ENCODE measurements at places on chromosomes 5 and 9. TPM values are rescaled to one million over a fixed set of nuclear protein-coding genes. Genes with fewer than 3 reads are reported as not detected.

DNA sequence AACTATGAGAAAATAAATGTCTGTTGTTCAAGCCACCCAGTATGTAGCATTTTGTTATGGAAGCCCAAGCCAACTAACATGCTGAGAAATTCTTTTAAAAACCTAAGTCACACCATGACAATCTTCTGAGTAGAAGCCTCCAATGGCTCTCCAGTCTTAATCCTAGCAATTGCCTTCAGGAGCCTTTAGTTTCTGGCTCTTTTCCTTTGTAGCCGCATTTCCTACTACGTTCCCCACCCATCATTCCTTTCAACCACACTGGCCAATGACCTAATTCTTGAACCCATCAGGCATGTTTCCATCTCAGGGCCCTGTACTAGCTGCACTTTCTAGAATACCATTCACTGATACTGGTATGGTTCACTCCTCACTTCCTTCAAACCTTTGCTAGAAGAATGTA is 2.1 kb upstream of the MRPS30 start:
- DNase-seq, result no peak

- no peak for DNase-seq
Measured at GRCh38 chr9:73001860-73002259, 49.0 kb upstream of the ALDH1A1 start.

- no peak for DNase-seq
Measured at GRCh38 chr9:15293804-15294316, 13.2 kb downstream of the TTC39B start.

PCDHB5 gene
- 6.5 TPM for total RNA-seq

NR3C1 gene
- 36.0 TPM for total RNA-seq

CNTNAP3 gene
- total RNA-seq, result 8.2 TPM

DNA sequence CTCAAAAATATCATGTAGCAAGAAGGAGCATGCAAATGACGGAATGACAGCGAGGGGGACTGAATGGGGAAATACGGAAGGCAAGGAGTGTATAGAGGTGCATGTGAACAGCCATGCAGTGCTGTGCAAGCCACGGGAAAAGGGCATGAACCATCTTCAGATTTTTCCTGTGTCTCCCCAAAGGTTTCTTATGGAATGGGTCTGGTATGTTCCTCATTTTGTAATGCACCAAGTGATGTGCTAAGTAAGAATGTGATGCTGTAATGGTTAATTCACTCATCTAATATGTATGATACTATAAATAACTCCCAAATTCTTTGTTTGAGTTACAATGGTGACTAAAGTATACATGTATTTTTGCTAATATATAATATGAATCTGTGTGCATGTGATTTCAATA is 99.0 kb upstream of the DAB2 start:
- no peak for DNase-seq

DNA sequence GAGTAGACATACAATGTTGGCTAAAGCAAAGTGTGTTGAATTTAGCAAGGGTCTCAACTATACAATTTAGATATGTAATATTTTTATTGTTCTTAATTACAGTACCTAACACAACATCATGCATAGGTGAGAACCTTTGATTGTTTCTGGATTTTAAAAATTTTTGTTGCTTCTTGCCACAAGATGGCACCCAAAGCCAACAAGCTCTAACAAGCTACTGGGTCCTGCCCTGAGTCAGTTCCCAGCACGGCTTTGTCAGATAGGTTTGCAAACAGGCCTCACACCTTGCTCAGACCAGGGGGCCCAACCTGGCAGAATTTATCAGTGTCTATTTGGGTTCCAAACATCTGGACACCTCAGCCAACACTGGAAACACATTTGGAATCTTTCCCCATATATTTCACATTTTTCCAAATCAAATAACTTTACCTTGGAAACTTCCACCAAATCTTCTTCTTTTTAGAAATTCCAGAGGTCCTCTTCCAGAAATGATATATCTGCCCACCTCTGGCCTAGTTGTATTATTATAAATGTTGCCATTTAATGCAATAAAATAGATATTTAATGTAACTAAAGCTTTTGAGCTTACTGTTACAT is 49.5 kb upstream of the EGFLAM start:
- no peak for DNase-seq

- no peak for DNase-seq
Measured at GRCh38 chr9:129615407-129616285, 5.3 kb downstream of the C9orf50 start.

RAD50 gene
- total RNA-seq, result 34.6 TPM

DNA sequence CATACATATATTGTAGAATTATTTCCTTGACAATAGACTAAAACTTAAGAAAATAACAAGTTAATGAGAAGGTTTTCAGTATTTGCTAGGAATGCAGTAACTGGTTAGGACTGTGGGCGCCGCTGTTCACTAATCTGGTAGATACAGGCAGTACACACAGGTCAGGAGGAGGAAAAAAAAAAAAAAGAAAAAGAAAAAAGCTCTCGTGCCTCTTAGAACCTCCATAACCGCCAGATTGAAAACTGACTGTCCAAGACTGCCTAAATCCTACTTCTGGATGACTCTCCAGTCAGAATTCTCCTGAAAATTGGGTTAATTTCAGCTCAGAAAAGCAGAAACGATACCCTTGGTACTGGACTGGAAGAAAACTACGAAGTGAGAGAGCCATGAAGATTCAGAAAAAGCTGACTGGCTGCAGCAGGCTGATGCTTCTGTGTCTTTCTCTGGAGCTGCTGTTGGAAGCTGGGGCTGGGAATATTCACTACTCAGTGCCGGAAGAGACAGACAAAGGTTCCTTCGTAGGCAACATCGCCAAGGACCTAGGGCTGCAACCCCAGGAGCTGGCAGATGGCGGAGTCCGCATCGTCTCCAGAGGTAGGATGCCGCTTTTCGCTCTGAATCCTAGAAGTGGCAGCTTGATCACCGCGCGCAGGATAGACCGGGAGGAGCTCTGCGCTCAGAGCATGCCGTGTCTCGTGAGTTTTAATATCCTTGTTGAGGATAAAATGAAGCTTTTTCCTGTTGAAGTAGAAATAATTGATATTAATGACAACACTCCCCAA is at the start of gene PCDHGA1:
Gene PCDHGA1 (plus strand): TSS at position 216 of the 782 bp plus-strand sequence.
- DNase-seq, result no peak

ISL1 gene
- 1.2 TPM for total RNA-seq
